ENCODE measurements at places on chromosomes 13 and 19.

GRCh38 chr19:13033819-13034611, 38.7 kb downstream of the NFIX start:
- DNase-seq, result peak; percentile 84

DNA sequence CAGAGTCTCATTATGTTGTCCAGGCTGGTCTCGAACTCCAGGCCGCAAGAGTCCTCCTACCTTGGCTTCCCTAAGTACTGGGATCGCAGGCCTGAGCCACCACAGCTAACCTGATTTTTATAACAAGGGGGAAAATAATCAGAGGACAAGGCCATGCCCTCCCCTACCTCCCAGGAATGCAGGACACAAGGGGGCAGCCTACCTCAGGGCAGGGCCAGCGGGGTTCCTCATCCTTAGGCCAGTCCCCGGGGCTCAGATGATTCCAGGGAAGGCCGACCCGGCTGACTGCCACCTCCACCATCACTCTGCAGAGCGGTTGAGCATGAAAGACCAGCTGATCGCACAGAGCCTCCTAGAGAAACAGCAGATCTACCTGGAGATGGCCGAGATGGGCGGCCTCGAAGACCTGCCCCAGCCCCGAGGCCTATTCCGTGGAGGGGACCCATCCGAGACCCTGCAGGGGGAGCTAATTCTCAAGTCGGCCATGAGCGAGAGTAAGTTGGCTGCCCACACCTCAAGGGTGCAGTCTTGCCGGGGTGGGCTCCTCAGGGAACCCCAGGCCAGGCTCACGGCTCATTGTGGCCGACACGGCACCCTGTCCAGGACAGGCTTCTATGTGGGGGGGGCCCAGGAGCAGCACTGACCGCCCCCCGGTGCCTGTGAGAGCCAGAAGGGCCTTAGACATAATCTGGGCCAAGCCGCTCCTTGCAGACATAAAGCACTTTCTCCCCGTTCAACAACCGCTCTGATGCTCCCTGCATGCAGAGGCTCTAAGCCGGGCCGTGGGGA, 26.8 kb downstream of the PEX11G start:
- DNase-seq, result peak; percentile 63

DNA sequence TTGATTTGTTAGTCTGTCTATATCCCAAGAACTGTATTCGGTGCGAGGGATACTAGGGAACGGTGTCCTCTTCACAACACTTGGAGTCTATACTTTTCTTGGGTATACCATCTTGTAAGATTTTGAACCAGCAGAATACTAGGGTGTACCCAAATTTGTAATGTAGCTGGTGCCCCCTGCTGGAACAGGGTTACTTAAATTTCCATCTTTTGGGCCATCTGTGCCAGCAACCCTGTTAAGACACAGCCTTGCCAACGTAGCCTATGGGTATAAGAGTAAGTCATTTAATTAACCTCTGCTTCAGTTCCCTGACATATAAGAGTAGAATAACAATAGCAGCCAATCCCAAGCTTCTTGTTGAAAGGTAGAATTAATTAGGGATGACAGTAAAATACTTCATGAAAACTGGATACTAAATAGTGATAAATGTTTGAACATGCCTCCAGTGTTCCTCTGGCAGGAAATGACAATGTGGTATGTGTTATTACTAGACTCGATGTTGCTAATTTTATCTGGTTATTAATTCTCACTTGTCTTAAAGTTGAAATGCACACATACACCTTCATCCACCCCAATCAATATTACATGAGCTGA, 607.6 kb downstream of the FGF9 start:
- peak; percentile 44 for DNase-seq

- no peak for DNase-seq
These were observed 17.6 kb downstream of the ING1 start for GRCh38 chr13:110731072-110731471.

- DNase-seq, result peak; percentile 35
These were observed 313.1 kb upstream of the MAB21L1 start for GRCh38 chr13:35789335-35790165.

DNA sequence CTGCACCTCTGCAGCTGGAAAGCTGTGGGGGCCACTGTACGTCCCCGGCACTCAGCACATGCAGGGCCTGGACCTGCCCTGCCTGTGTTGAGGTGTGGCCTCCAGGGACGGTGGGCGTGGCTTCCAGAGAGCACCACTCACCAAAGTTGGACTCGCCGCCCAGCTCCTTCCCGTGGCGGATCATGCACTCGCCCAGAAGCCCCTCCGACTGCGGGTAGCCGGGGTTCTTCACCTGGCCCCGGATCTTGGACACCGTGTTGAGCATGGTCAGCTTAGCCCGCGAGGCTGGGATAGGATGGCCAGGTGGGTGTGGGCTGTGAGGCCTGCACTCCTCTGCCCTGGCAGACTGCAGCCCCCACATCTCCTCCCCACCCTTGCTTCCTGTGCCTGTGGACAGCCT, 22.0 kb downstream of the MPND start:
- DNase-seq, result no peak

- no peak for DNase-seq
These were observed 220.3 kb downstream of the KLF12 start for GRCh38 chr13:73913751-73914518.

DNA sequence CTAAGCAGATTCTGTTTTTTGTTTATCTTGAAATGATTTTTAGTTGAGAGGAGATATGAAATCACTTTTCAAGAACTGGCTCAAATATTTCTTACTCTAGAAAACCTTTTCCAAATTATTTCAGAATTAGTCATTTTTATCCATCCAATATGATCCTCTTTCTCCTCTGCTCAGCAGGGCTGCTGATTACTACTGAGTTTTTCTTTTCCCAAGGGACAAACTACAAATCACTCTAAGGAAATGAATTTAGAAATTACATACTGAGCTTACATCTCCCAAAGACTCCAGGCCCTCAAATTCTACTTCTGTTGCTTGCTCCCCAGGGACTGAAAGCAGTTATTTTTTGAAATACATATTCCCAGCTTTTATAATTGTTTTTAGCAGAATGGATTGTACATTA, 87.4 kb upstream of the UFM1 start:
- no peak for DNase-seq

GRCh38 chr13:23771552-23771951, 117.6 kb downstream of the MIPEP start:
- no peak for DNase-seq

- no peak for DNase-seq
These were observed 10.1 kb upstream of the ATP8B3 start for GRCh38 chr19:1822210-1822609.

GRCh38 chr13:27120011-27120410, 51.6 kb downstream of the USP12 start:
- DNase-seq, result no peak

DNA sequence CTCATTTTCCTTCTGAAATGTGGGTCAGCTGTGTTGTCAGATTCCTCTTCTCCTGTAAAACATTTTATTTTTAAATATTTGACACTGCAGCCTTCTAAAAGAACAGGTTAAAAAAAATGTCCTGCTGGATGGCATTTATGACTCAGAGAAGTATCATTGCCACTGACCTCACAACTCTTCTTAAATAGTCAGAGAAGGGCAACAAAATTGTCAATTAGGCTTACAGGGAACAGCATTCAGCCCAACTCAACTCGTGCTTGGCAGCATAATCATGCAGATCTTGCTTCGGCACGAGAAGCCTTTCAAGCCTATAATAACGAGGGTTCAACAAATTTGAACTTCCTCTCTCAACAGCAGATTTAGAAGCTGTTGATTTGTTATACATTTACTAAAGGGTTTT, 296.7 kb upstream of the DACH1 start:
- no peak for DNase-seq

- DNase-seq, result no peak
These were observed 80.2 kb upstream of the SERP2 start for GRCh38 chr13:44293374-44293773.

DNA sequence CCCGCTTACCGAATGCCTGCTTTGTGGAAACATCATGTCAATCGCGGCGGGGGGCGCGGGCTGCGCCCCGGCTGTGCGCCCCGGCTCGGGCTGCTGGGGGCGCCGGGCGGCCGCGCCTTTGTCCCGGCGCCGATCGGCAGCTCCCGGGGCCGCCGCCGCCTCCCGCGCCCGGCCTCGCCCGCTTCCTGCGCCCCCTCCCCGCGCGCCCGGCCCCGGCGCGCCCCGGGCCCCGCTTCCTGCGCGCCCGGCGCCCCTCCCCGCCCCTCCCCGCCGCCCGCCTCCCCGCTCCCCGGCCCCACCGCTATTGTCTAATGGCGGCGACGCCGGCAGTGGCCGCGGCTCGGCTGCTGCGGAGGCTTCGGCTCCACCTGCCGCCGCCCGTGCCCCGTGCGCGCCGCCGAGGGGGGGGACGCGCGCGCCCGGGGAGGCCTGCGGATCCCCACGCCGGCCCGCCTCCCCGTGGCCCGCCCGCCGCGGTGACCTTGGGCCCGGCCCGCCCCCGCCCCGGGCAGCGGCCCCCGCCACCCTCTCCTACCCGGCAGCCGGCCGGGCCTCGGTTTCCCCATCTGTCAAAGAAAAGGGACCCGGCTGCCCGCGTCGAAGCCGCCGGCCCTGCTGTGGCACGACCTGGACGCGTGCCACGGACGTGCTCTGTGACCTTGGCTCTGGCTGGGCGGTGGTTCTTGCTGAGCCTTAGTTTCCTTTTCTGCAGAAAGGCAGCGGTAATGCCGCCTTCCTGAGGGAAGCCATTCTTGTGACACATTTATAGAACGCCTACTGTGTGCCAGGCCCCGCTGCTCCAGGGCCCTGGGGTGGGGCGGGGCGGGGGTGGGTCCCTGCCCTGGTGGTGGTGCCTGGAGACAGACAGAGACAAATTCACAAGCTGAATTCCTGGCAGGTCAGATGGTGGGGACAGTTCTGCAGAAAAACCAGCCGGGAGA, at the start of gene TLE5:
TSS of gene TLE5 (minus strand) at position 331 of the 941 bp plus-strand sequence. CDS start at position 36, 295 bp downstream.
- DNase-seq, result peak; percentile 84

GRCh38 chr19:8663920-8664670, 33.7 kb downstream of the NFILZ start:
- peak; percentile 58 for DNase-seq

DNA sequence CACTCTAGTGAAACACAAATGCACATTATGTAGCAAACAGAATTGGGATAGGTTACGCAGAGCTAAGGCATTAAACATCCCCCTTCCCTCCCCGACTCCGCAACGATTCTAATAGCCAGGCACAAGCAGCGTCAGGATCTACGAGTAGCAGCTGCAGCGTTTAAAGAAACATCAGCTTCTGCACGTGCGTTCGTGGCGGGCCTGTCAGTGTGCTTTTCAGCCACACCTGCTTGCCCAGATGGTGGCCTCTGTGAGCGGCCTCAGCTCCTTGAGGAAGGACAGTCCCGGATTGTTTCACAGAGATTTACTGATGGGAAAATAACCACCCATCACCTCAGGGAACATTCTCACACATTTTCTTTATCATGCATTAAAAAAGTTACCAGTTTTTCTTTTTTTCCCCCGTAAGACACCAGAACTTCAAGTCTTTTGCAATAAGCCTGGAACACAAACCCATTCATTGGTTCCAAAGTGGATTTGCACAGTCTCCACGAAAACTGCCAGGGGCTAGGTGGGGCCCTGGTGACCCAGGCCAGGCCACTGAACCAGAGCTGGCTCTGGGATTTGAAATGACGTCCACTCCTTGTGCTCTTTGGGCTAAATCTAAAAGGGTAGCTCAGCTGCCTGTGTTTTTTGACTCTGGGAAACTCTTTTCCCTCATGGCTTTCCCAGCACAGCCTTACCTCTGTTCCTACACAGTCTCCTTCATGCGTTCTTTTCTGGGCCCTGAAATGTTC, 325.5 kb downstream of the KCNRG start:
- DNase-seq, result no peak

DNA sequence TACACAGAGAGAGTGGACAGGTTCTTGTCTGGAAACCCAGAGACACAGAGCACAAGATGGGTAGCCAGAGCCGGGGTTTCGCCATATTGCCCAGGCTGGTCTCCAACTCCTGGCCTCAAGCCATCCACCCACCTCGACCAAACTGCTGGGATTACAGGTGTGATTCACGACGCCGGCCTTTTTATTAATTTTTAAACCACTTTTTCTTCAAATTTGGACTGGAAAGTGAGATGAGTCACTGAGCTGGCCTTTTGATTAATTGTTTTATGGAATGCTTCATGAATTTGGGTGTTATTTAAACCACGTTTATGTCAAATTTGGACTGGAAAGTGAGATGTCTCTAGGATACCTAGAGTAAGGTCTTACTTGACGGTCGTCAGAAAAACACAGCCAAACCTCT, 12.1 kb upstream of the IGFL1 start:
- DNase-seq, result no peak

DNA sequence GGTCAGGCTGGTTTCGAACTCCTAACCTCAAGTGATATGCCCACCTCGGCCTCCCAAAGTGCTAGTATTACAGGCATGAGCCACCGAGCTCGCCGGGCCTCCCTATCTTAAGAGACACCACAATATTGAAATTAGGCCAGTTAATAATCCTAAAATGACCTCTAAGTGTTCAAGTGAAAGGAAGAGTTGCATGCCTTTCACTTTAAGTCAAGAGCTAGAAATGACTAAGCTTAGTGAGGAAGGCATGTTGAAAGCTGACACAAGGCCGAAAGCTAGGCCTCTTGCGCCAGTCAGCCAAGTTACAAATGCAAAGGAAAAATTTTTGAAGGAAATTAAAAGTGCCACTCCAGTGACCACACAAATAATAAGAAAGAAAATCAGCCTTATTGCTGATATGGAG, 144.5 kb upstream of the FNDC3A start:
- DNase-seq, result no peak

- DNase-seq, result no peak
These were observed 110.9 kb downstream of the SACS start for GRCh38 chr13:23322353-23323336.

DNA sequence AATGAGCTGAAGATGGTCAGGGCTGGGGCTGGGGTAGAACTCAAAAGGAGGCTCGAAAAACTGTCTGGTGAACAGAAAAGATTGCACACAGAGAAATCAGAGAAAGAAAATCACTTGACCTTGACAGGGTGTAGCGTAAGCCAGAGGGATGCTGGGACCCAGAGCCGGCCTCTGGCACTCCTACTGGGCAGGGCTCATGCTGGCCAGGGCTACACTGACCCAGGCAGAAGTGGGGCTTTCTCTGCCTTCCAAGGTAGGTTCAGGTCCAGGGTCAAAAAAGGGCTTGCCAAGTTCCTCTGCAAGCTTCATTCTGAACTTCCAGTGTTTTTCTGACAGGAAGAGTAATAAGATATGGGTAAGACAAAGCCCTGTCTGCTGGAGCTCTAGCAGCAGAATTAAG, 56.2 kb downstream of the LATS2 start:
- no peak for DNase-seq

- DNase-seq, result peak; percentile 90
These were observed at the start of gene MBOAT7 for GRCh38 chr19:54189145-54189734. MBOAT7 (minus strand) TSS chr19:54189580; CDS start chr19:54188508, 1,072 bp downstream.

- no peak for DNase-seq
These were observed 516.3 kb downstream of the SLITRK6 start for GRCh38 chr13:85282876-85283275.

DNA sequence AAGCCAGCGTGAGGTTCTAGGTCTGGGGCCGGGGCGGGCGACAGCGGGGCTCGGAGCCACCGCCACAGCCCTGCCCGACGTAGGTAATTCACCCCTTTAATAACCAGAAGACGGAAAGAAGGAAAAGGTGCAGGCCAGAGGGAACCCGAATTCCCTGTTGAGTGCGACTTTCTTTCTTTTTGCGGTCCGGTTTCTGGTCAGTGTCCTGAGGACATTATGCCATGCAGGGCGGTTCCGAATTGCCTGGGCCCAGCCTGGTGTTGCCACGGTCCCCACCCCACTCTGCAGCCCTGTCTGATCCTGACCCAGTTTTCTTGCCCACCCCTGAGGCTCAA, 18.4 kb upstream of the TFDP1 start:
- DNase-seq, result no peak

All from iPS-NIHi11 (cell line).